ENCODE measurements at places on chromosomes 5 and 9.

DNA sequence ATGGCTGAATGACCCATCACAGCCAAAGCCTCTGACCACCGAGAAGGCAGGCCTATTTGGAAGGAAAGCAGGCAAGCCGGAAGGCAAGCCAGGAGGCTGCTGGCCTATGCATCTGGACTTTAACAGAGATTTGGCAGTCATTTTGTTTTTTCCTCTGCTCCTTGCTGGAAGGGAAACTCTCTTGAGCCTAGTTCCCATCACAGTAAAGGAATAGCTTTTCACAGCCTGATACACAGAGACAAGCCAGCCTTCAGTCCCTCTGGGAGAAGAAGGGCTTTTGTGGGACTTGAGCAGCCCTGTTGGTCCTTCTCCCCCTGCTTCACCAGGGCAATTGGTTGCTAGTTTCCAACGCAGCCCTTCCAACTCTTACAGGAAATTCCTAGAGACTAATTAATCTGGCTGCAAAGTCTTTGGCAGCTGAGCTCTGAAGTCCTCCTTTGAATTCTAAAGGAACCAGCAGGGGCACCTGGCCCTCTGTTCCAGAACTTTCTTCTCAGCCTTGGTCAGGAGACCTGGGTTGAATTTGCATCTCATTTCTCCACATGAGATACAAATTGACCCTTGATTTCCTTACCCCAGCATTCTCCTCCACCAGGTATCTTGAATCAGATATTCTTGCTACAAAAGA, 157.3 kb upstream of the EPB41L4A start:
- no peak for DNase-seq

DNA sequence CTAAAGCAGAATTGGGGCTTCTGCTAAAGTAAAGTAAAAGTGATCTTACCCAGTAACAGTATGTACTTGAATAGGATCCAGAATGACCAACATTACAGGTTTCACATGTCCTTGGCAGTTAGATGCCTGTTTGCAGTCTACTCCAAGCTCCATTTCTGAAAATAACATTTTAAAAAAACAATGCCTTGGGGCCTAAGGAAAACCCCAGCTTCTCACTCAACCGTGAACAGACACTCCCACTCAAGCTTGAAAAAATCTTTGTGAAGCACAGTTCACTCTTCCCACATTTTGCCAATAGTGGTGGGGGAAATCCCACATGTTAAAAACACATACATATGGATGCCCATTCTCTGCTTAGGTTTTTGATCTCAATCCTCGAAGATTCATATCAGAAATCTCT, 304.1 kb downstream of the ARRDC3 start:
- no peak for DNase-seq

DNA sequence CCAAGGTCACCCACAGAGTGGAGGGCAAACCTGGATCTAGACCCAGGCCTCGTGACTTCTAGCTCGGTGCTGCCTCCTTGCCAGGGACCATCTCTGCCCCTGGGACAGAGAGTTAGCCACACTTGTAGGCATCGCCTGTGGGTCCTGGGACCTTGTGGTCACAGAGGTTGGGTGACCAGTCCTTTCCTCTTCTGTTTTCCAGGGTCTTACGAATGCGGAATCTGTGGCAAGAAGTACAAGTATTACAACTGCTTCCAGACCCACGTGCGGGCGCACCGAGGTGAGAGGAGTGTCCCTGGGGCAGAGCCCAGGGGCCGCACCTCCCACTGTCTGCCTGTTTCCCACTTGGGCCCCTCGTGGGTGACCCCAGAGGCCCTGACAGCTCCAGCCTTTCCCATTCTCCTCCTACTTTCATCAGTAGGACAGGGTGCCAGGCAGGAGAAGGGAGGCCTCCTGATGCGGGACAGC, 76.3 kb downstream of the AMBP start:
- no peak for DNase-seq

- DNase-seq = no peak
Measured at GRCh38 chr5:76751291-76751690, 35.4 kb downstream of the F2R start.

DNA sequence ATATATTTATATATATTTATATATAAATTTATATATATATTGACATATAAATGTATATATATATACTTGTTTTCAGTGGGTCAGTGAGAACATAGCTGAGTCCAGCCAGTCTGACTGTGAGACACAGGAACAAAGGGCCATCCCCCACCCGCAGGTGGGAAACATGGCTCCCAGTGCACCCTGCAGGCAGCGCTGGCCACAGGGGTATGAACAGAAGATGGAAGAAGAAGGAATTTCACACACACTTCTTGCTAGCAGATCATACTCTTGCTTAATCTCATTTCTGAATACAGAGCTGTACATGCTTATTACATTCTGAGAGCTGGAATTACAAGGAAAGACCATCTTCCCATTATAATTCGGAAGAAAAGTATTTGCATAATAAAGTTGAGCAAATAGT, 595.4 kb downstream of the IRX1 start:
- no peak for DNase-seq

GRCh38 chr9:70694758-70695157, 280.3 kb upstream of the KLF9 start:
- no peak for DNase-seq

DNA sequence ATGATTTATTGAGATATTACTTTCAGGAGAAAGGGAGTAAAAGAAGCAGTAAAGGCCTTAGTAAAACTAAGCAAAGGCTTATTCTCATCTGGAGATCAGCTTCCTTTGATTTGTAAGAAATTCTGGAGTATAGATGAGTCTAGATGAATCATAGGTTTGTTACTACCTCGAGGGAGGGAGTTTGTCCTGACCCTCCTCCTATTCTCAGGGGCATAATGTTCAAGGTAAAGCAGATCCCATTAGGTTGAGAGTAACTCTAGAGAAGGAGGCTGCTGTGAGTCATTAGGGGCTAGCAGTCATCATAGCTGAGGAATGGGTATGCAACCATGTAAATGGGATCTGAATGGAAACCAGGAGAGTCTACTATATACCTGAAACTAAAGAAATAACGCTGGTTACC, 155.5 kb upstream of the MOCS2 start:
- no peak for DNase-seq

DNA sequence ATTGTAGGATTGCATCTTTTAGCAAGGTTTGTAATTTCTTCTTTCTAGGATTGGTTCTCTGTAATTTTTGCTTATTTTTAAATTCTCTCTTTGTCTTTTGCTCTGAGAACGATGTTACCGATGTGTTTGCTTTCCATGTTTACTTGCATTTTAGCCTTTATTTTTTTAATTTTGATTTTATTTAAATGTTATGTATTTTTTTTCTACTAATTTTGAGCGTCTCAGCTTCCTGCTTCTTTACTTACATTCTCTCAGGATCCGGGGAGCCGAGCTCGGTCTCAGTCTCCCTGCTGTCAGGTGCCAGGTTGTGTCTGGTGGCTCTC, 20.9 kb downstream of the ANXA2R start:
- DNase-seq = no peak

DNA sequence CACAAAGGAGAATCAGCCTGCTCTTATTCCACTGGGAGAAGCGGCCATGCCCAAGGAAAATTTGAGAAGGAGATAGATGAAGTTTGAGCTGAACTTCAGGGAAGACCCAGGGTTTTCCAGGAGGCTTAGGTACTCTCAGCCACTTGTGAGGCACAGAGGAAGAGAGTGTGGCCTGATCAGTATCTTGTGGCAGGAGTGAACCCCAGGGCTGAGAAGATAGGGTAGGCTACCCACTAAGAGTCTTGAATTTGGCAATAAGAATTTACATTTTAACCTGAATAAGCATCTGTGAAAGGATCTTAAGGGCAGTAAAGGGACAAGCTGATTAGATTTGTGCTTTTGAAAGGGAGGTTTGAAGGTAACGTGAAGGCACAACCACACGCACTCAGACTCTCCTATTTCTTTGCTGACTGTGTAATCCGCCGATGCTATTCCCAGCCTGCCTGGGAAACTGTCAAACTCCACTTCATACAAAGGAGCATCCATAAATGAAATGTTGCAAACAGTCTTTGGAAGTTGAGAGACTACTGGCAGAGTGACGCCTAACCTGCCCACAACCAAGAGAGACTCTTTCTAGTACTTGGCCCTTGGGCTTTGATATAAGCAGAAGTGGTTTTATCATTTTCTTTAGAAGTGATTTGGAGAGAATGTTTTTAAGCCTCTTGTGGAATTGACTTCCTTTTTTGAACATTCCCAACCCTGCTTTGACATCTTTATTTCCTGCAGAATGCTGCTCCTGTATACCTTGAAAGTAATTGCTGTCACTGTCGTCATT, 108.2 kb upstream of the VCAN start:
- DNase-seq = no peak

GRCh38 chr5:151430731-151431130, 16.7 kb upstream of the SLC36A1 start:
- DNase-seq = no peak

- no peak for DNase-seq
Measured at GRCh38 chr5:133331941-133332340, 280.1 kb downstream of the HSPA4 start.

GRCh38 chr9:34230556-34230955, 51.7 kb downstream of the UBAP1 start:
- no peak for DNase-seq

DNA sequence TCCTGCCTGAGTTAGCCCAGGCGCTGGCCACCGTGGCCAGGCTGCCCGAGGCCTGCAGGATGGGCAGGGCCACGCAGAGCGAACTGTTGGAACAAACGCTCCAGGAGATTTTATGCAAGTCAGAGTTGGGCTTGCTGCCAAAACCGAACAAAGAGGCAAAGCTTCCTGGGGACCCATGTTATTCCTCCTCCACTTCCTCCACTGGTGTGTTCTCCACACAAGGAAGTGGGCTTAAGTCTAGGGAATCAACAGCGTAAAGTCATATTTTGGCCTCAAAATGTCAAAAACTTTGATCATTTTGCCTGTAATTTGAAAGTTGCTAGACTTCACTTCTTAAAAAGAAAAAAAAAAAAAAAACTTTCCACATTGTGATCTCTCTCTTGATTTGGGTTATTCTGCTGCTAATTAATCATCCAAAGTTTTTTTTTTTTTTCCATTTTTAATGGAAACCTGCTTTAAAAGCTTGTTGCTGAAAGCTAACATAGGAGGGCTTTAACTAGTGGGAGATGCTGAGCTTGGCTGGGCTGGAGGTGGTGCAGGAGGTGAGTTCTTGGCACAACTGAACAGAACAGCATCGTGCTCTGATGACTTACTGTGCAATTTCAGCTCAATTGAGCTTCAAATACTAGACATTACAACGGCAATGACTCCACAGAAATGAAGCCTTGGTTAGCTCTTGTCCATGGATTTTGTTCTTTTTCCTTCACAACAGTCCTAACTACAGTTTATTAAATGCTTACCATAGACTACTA, 73.0 kb downstream of the PTPDC1 start:
- DNase-seq = peak; percentile 54

- DNase-seq = no peak
Measured at GRCh38 chr9:97801180-97801579, 51.8 kb upstream of the FOXE1 start.

GRCh38 chr5:34570721-34571676, 85.1 kb upstream of the RAI14 start:
- DNase-seq = peak; percentile 43

DNA sequence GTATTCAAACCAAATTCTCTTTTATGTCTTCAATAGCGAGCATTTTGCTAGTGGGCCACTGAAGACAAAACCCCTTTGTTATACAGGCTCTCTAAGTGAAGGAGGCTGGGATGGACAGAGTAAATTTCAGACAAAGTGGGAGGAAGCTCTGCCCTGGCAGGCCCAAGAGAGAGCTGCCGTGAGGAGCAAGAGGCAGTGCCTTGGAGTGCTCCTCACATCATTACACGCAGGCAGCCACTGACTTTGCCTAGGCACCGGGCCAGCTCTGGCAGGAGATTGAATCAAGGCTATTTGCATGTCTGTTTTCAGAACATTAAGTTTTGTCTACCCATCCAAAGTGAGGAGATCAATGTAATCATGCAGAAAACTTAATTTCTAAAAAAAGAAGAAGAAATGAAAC, 167.7 kb downstream of the CCDC192 start:
- DNase-seq = no peak

DNA sequence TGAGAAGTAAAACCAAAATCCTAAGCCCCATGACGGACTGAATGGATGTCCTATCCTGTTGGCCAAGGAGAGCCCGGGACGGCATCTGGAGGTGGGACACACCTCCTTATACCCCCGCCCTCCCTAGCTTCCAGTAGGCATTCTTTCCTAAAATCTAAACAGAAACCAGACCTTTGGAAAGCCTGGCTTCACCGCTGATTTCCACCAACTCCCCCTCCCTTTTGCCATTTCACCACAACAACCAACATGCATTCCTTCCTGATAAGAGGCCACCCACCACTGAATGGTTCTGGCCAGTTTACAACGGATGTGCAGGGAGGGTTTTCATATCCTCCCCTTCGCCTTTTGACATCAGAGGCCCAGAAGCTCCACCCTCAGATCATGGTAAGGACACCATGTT, 9.2 kb upstream of the RARS1 start:
- no peak for DNase-seq

DNA sequence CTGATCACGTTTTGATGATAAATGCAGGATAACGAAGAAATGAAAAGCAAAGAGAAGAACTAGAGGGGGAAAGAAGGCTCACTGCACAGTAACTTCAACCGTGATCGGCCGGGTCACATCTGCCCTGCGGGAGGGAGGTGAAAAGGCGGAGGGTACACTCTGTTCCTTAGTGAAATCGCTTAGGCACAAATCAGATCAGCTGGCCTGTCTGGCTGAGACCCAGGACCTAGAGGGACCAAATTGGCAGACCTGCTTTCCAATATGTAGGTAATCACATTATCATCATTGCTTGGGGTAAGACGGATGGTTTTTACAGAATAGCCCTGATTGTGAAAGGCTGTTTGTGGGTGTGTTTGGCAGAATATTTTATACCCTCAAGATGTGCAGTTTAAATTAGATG, 82.2 kb downstream of the SLC28A3 start:
- no peak for DNase-seq

DNA sequence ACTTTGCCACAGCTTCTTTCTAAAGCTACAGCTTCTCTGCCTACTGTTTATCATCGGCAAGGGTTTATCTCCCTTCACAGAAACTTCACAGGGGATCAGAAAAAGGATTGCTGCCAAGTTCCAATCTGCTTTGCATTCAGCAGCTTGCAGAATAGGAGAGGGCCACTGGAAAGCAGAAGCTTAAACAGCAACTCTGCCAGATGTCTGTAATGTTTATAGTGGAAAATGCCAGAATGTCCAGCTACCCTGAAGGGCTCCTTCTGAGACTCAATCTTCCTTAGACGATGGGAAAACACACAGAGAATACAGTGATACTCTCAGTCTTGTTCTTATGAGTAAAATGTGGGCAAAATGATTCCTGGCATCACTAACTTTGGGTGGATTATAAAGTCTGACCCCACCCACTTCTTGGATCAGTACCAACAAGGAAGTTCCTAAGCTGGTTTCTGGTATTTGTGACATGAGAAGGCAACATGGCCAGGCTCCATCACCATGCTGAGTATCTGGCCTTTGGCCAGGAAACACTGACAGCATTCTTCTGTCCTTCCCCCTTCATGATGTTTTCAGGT, 19.0 kb downstream of the STOM start:
- peak; percentile 92 for DNase-seq
